ENCODE measurements at places on chromosomes 16 and 17. TPM values are rescaled to one million over a fixed set of nuclear protein-coding genes. Genes with fewer than 3 reads are reported as not detected.

GRCh38 chr17:45256114-45256966 lies 5.6 kb downstream of the SPATA32 start:
- no peak overlapping the region for H3K27ac ChIP-seq
- no peaks in the 10 kb centered on the region for H3K27me3 ChIP-seq
- no peak for DNase-seq
- no peak overlapping the region for H3K4me3 ChIP-seq

DNA sequence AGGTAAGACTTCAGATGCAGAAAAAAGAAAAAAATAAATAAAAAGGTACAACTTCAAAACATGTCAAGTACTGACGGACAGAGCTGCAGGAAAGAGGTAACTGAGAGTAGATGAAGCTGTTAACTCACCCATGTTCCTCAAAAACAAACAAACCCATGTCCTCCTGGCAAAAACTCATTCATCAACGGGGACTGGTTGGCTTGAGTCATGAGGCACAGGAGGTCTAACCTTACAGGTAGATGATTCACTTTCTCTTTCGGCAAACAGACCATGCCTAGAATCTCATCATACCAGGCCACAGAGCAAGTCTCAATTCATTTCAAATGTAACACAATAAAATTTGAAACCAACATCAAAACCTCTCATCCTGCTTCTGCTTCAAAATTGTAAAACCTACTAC lies 12.3 kb upstream of the FASN start:
- no peak overlapping the region for H3K27ac ChIP-seq
- peaks cover 12% of the 10 kb centered on the region for H3K4me1 ChIP-seq
- H3K27me3 ChIP-seq, result no peaks in the 10 kb centered on the region
- DNase-seq, result no peak

The MYL11 gene
- polyA plus RNA-seq, result 1.1 TPM

The OR3A3 gene
- polyA plus RNA-seq, result not detected

Measured in IMR-90 (cell line).